ENCODE measurements at places on chromosomes 2 and 18.
A peak's percentile ranks its signal among the peaks of the same experiment; 100 is the strongest.

DNA sequence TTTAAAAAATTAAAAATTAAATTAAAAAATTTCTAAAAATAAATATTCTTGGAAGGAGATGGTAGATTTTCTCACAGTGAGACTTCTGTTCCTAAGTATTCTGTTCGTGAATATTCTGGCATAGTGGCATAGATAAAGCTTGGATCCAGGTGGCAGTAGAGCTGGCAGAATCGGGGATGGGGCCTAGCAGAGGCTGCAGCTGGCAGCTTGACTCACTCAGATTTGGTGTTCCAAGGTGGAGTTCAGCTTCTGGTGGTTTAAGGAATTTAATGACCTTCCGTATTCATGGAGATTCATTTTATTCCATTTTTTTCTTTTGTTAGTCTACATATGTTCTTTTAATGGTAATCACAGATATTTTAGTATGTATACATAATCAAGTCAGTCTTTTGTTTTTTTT, 19.9 kb downstream of the ARMC9 start:
- DNase-seq, result no peak

- DNase-seq, result no peak
Measured at GRCh38 chr2:119482481-119483394, 41.5 kb downstream of the SCTR start.

DNA sequence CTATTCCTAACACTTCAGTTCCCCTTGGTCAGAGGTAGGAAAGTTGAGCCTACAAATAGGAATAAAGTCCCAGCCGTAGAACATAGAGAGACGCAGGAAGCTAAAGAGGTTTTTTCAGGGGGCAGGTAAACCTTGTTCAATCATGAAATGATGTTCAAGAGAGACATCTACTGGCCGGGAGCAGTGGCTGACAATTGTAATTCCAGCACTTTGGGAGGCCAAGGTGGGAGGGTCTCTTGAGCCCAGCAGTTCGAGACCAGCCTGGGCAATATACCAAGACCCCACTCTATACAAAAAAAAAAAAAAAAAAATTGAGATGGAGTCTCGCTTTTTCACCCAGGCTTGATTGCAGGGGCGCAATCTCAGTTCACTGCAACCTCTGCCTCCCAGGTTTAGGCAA, 66.7 kb upstream of the DNAJC10 start:
- DNase-seq, result peak; percentile 10

DNA sequence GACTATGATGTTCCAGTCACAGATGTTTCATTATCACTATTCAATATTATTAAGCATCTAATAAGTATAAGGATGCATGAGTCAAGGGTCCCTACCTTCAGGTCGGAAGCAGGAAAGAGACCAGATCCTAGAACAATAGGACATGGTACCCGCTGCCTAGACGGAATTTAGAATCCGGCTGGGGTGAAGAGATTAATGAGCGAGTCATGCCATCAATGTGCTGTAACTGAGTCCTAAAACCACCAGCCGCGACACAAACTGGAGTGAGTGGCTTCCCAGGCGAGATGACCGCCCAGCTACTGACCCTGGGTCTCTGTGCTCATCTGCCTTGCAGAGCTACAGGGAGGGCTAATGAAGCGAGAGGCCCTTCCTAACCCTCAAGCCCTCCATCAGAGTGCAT, 73.6 kb downstream of the DNMT3A start:
- DNase-seq, result no peak

GRCh38 chr2:109211315-109211714, 82.3 kb downstream of the SH3RF3 start:
- DNase-seq, result no peak

GRCh38 chr2:98685930-98686887, 44.7 kb downstream of the MGAT4A start:
- DNase-seq, result no peak

DNA sequence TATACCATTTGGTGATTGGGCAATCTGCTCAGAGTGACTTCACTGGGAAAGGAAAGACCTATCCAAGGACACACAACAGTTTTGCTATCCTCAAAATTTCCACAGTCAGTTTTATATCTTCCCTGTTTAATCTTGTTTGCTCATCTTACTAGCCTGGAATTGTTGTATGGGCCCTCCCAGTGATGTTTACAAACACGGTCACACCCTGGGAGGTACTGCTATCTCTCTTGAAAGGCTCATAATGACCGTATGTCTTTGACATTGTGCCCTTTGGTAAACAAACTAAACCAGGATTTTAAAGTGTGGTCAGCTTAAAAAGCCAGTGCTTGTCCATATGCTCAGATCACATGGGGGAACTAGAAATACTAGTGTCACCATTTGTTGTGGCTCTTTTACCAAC, 277.0 kb downstream of the CDH2 start:
- no peak for DNase-seq

- no peak for DNase-seq
Measured at GRCh38 chr18:4636967-4637366, 181.9 kb upstream of the DLGAP1 start.

DNA sequence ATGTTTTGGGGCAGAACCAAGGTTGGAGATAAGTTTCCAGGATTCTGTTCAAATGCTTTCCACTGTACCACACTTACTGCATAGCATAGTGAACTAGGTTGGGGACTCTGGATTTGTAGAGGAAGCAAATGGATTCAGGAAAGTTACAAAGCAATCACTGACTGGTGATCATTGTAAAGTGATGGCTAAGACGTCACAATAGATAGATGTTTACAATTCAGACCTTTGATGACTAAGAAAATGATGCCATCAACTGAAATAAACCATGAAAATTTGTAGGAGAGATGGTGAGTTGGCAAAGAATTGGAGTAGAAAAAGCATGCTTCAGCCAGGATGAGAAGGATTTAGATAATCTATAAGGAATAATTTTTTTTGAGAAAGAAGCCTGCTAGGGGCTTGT, 178.0 kb downstream of the UBE2E3 start:
- DNase-seq, result no peak

DNA sequence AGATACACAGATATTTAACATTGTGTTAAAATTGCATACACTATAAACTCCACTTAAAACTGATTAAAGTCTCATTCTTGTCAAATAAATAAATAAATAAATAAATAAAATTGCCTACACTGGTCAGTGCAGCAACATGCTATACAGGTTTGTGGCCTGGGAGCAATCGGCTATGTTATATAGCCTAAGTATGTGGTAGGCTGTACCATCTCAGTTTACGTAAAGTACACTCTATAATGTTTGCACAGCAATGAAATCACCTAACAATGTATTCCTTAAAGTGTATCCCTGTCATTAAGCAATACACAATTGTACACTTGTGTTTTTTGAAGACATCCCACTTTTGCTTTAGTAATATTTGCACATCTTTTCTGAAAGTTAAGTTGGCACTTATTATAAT, 337.7 kb upstream of the SETBP1 start:
- no peak for DNase-seq

- no peak for DNase-seq
Measured at GRCh38 chr18:37199741-37200140, 365.9 kb downstream of the CELF4 start.

- DNase-seq, result peak; percentile 59
Measured at GRCh38 chr18:51006948-51007789, 22.8 kb upstream of the SMAD4 start.

DNA sequence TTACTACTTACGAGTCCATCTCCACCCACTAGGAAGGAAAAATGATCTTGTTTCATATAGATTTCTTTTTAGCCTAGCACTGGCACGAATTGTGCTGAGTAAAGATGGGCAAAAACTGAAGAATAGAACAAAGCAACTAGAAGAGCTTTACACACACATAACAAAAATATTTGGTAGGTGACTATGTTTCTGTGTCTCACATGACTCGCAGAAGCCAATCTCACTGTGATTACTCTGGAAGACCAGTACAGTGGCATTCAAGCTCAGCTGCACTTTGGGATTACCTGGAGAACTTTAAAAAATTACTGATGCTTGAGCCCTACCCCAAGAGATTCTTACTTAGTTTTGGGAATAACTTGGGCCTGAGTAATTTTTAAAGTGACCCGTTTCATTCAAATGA, 378.7 kb downstream of the METTL4 start:
- DNase-seq, result no peak

DNA sequence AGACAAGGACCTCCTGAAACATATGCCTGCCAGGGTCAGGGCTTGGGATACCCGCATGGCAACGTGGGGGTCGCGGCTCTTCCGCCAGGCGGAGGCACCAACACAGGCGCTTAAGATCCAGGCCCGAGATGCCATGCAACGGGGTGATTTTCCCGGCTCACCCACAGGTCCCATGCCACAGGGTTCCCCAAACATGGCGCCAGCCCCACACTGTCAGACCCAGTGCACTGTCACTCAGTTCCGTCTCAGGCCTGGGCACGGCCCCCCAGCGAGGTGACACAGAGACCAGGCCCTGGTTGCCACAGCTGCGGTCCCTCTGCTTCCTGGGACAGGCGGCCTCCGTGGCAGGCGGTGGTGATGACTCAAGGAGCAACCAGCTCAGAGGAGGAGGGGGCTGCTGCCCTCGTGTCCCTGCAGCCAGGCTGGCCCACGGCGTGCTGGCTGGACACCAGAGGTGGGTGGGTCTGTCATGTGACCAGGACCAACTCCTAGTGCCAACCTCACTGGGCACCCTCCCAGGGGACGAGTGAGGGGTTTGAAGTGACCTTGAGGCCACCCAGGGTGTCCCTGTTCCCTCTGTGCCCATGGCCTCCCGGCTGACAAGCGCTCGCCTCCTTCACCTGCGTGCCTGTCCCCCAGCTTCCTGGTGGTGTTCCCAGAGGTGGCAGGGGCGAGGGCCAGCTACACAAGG, 4.9 kb downstream of the PDCD1 start:
- DNase-seq, result no peak

DNA sequence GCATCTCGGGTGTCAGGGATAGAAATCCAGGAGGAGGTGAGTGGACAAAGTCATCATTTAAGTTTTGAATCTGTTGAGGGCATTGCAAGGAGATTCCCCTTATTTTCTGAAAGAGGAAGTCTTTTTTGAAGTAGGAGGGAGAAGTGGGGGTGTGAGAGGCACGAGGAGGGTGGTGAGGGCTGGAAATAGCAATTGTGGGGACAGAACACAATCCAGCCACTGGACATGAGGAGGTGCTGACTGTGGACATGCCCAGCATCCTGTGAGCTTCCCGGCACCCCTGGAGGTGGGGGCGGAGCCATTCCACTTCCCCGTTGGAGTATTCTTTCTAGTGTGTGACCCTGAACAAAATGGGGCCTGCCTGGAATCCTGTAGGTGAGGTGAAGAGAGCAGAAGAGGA, 310.7 kb upstream of the EPAS1 start:
- no peak for DNase-seq

DNA sequence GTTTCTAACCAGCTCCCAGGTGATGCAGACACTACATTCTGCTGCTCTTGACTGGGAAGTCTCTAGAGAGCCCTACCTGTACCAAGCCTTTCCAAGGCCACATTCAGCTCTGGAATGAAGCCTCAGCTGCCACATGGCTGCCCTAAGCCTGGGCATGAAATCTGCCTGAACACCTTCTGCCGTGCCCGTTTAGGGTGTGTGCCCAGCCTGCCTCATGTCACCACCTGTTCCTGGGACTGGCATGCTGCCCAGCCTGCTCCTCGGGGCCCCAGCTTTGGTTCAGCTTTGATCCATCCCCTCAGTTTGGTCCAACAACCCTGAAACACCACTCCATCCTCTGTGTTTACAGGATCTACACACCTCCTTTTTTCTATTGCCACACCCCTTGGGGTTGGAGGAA, 210.9 kb downstream of the L3MBTL4 start:
- DNase-seq, result no peak

- no peak for DNase-seq
Measured at GRCh38 chr2:162071001-162071400, 3.0 kb downstream of the DPP4 start.

GRCh38 chr2:101038455-101039255, 36.6 kb downstream of the RPL31 start:
- DNase-seq, result peak; percentile 24

GRCh38 chr2:147197754-147198483, 646.9 kb upstream of the ACVR2A start:
- no peak for DNase-seq

DNA sequence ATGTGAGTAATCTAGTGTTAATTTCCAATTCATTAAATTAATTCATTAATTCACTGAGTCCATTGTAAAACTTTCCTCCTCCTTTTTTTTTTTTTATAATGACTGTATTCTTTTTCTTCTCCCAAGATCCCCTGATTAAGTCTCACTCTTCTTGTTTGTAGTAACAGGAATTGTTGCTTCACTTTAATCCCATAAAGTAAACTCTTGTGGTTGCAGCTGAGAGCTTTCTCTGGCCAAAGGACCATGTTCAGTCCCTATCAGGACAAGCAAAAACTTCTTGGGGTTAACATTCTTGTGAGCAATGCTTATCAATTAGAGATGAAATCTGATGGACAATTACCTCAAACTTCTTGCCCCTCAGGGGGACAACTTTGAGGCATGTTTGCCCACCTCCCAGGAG, 400.2 kb upstream of the SPHKAP start:
- DNase-seq, result no peak

DNA sequence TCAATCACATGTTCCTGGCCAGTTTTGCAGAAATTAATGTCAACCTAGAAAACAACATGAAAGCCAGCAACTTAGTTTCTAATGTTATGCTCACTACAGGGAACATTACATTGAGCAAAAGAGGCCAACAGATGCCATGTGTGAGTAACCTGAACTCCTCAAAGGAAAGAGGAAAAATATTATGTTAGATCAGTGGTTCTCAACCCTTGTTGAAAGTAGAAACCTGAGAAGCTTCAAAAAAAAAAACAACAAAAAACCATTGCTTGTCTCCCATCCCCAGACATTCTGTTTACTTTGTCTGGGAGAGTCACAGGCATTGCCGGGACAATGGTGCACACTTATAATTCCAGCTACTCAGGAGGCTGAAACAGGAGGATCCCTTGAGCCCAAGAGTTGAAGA, 57.7 kb downstream of the METTL4 start:
- no peak for DNase-seq

GRCh38 chr18:80250740-80251364, 3.5 kb upstream of the PARD6G start:
- no peak for DNase-seq

DNA sequence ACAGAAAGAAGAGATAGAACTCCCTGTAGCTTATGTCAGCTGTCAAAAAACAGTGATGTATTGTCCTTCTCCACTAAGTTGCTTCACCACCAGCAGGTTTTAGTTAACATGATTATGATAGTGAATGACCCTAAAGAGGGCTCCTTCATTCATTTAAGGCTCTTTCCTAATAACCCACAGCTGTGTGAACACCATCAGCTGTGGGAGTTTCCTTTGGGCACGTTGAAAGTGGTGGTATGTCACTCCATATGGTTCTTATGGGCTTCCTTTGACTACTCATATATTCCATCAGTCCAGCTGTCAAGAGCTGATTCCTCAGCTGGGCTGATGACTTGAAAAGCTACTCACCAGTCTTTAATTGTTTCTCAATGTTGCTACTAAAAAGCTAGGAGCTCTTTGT, 210.3 kb downstream of the UBE2E3 start:
- no peak for DNase-seq
